Urothelium cell line (cell line): ENCODE measurements at places on chromosomes 5 and 9.

- no peak for DNase-seq
Observed at GRCh38 chr9:1331546-1332038, 281.4 kb downstream of the DMRT2 start.

- no peak for DNase-seq
Observed at GRCh38 chr9:103627731-103628130, 466.4 kb upstream of the SMC2 start.

GRCh38 chr9:16044579-16044881, 491.7 kb downstream of the CCDC171 start:
- DNase-seq: no peak

GRCh38 chr5:66171349-66172344, 27.5 kb downstream of the SREK1 start:
- DNase-seq: peak; percentile 32

- DNase-seq: no peak
Observed at GRCh38 chr9:75858497-75859092, 31.9 kb upstream of the PCSK5 start.

DNA sequence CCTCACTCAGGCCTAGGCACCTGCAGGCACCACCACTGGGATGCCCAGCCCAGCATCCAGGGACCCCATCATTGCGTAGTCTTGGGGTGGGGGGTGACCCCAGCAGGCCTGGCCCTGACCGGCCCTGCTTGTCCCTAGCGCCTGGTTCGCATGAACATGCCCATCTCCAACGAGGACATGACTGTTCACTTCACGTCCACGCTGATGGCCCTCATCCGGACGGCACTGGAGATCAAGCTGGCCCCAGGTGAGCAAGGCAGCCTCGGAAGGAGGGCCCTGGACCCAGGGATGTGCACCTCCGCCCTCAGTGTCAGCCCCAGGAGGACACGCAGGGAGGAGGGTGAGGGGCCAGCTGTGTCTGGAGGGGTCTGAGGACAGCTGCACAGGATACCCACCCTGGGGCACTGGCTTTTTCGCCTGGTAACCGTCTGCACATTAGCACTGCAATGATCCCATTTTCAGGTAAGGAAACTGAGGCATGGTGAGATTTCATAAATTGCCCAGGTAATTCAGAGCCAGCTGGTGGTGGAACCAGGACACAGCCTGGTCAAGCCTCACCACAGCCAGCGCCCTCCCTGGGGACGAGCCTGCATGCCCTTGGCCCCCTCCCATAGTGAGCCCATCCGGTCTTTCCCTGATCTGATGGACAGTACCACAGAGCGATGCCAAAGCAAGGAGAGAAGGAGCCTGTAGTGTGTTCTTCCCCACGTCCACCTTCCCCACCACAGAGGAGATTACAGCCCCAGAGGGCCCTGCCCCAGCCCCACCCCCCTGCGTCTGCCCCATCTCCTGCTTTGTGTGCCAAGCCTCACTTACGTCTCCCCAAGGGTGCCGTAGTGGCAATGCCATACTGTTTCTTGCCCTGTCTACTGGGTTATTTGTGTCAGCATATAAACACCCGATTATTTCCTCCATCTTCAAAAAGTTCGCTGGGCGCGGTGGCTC, 228.3 kb downstream of the CACNA1B start:
- DNase-seq: no peak

DNA sequence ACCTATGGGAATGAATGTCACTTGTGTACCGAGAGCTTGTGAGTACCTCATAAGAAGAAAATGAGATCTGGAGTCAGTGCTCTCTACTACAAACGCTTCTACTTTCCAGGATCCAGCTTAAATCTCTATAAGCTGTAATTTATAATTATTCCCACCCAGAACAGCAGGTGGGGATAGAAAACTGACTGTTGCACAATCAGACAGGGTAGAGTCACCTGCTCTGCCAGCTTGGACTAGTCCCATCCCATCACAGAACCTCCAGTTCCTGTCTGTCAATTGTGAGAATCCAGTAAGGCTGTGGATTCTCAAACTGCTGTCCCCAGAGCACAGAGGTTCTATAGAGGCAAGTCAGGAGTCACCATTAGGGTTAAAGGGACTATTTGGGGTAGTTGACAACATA, 2.0 kb downstream of the SPINK7 start:
- no peak for DNase-seq

DNA sequence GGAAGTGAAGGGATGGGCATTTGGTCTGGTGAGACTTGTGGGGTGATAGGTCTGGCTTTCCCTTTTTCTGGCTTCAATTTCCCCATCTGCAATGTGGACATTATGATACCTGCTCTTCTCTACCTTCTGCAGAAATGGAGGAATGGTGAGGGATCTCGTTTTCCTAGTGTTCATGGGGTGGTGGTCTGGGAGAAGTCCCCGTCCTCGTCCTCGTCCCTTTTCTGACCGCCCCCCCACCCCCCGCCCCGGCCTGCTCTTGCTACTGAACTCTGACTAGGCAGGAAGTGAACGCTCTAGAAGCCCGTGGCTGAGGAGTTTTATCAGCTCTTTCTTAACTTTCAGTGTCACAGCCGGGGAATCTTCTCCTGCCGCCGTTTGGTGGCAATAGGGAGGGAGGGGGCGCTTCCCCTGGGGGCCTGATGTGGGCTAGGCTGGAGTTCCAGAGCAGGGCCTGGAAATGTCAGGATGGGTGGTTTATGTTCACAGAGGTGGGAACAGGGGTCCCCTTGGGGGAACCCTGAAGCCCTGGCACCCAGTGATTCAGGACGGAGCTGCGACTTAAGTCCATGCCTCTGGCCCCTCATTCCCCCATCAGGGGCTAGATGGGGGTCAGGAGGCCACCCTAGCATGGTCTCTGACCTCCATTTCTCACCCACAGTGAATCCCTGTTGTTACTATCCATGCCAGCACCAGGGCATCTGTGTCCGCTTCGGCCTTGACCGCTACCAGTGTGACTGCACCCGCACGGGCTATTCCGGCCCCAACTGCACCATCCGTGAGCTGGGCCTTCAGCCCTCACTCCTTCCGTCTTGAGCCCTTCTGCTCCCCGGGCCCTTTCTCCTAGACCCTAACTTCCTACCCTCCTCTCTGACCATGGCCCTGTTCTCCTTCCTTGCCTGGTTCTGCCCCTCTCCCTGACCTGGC, 6.7 kb downstream of the PTGS1 start:
- DNase-seq: no peak

- DNase-seq: no peak
Observed at GRCh38 chr5:126928041-126928440, 102.3 kb downstream of the MARCHF3 start.

DNA sequence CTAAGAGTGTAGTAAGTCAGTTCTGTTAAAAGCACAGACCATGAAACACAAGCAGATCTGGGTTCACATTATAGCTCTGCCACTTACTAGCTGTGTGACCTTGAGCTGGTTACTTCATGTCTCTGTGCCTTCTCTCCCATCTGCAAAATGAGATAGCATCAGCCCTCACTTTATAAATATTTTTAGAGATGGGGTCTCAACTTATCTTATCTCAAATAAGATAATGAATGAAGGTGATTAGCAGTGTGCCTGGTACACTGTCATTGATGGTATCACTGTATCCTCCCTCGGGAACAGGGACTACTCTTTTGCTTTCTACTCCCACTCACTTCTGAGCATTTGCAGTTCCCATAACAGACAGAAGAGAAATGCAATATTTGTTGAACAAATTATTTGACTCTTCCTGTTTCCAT, 52.4 kb downstream of the GALNT10 start:
- DNase-seq: no peak

GRCh38 chr5:109964136-109964535, 274.4 kb downstream of the MAN2A1 start:
- no peak for DNase-seq
